ENCODE measurements at places on chromosomes 6 and 20. TPM values are rescaled to one million over a fixed set of nuclear protein-coding genes. Genes with fewer than 3 reads are reported as not detected.

SFTA2 gene
- not detected for polyA plus RNA-seq

CYP39A1 gene
- polyA plus RNA-seq, result 0.24 TPM

SMPDL3A gene
- polyA plus RNA-seq, result 29.7 TPM

- DNase-seq, result no peak
These were observed 149.4 kb upstream of the MLIP start for GRCh38 chr6:53961679-53962370.

- peak; percentile 84 for DNase-seq
These were observed 112.0 kb downstream of the BACH2 start for GRCh38 chr6:90184334-90185298.

- no peak for DNase-seq
These were observed 1513.4 kb upstream of the DEFB115 start for GRCh38 chr20:29744071-29744470.

- DNase-seq, result peak; percentile 72
These were observed 199.5 kb downstream of the ADGRB3 start for GRCh38 chr6:68834551-68834950.

DNA sequence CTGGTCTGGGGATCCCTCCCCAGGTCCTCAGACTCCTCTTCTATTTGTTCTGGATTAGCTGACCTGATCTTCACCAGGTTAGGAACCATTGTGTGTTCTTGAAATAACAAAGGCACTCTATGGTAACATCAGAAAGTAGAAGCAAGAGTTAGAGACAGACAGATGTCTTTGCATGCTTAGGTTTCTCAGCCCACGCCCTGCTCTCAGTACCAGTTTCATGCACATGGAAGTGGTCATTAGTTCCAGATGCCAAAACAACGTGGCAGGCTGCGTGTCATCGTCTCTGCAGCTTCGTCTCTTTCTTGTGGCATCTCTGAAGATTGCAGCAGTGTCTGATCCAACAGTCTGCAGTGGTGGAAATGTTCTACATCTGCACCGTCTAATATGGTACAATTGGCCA is 89.4 kb downstream of the PACRG start:
- no peak for DNase-seq

DNA sequence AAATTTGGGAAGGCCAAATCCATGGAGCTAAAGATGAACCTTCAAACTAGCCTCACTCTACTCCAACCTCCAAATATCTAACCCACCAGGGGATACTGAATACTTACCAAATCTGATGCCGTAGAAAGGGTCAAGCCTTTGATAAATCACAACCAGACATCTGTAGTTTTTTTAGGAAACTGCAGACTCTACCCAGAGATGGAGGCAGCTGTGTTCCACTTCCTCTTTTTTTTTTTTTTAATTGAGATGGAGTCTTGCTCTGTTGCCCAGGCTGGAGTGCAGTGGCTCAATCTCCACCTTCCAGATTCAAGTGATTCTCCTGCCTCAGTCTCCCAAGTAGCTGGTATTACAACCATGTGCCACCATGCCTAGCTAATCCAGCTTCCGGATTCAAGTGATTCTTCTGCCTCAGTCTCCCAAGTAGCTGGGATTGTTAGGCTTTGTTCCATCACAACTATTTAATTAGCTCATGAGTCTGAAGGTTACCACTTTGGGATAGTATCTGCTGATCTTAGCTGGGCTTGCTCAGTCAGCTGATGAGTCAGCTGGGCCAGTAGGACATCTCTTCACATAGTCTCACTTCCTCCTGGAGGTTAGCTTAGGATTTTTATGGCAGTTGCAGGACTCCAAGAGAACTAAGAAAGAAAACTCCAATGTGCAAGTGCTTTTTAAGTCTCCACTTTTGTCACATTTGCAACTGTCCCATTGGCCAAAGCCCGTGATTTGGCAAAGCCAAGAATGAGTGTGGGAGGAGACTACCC is 13.3 kb downstream of the FRK start:
- DNase-seq, result peak; percentile 13

GRCh38 chr6:159017757-159018559 is 18.0 kb upstream of the RSPH3 start:
- DNase-seq, result no peak

- no peak for DNase-seq
These were observed 3.6 kb downstream of the ARFRP1 start for GRCh38 chr20:63703976-63704748.

DNA sequence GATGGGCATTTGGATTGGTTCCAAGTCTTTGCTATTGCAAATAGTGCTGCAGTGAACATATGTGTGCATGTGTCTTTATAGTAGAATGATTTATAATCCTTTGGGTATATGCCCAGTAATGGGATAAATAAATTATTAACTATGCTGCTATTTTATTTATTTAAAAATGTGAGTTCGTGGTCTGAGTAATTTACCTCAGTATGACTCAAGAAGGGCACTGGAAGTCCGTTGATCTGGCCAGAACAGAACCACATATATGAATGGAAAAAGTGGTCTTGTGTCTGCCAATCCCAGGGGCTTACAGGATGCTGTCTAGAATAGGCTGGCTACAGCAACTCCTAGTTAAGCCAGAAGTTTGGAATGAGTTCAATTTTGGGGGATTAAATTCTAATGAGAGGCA is 27.6 kb upstream of the HLA-C start:
- no peak for DNase-seq

- no peak for DNase-seq
These were observed 1714.5 kb downstream of the GRIK2 start for GRCh38 chr6:103107985-103108384.
